ENCODE measurements at places on chromosomes 1 and 21.

DNA sequence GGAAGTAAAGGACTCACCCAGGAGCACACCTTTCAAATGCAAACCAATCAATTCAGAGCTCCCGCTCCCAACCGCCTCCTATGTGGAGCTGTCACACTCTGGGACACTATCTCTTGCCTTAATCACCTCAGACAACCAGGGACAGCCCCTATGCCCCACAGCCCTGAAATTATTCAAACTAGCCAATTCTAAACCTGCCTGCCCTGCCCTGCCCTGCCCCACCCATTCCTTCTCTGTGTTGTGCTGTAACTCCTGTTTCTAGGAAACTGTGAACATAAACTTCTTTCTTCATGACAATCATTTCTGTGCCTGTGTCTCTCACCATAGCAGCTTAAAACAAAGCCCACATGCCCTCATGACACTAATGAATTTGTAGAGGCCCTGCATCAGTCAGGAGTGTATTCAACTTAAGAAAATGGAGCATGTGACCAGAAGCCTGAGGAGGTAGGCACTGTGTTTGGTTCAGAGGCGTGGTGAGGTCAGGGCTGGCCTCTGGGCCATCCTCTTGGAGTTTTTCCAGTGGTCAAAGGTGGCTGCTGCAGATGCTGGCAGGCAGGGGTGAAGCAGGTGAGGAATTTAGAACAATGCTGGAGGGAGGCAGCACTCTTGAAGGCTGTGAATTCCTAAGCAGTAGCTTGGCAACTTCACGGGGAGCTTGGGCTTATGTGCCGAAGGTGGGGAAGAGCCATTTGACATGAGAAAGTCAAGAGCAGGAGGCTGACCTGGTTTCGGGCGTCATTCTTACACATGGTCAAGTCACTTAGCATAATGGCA, 74.5 kb downstream of the RHOU start:
- DNase-seq, result no peak

DNA sequence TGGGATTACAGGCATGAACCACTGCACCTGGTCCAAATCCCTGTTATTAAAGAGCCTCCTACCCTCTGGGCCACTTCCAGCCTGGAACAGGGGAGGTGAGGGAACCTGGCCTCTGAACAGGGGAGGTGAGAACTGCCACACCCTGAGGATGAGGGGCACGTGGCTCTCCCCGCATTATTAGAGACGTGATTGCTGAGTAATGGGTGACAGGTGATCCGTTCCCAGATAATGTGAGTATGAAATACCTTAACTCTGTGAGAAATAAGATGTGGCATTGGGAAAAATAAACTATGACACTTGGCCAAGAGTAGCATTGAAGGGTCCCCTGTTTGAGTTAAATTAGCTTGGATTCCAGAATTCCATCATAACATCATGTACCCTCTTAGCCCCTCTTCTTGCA, 13.6 kb upstream of the SLC25A34 start:
- DNase-seq, result no peak

DNA sequence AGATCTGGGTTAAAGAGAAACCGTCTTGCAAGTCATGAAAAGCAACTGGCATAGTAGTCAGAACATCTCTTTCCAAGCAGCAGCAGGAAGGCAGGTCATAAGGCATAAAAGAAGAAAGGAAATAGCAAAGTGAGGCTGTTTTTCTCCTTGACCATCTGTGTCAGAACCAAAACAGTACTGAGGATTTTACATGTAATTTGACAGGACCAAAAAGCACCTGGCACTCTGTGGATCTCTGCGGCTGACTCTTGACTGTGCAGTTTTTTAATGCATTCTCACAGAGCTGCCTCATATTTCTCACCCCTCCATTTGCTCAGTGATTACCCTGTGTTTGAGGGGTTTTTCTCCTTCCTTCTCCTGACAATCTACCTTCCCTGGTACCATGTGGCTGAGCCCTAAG, 17.7 kb downstream of the TBX15 start:
- no peak for DNase-seq

DNA sequence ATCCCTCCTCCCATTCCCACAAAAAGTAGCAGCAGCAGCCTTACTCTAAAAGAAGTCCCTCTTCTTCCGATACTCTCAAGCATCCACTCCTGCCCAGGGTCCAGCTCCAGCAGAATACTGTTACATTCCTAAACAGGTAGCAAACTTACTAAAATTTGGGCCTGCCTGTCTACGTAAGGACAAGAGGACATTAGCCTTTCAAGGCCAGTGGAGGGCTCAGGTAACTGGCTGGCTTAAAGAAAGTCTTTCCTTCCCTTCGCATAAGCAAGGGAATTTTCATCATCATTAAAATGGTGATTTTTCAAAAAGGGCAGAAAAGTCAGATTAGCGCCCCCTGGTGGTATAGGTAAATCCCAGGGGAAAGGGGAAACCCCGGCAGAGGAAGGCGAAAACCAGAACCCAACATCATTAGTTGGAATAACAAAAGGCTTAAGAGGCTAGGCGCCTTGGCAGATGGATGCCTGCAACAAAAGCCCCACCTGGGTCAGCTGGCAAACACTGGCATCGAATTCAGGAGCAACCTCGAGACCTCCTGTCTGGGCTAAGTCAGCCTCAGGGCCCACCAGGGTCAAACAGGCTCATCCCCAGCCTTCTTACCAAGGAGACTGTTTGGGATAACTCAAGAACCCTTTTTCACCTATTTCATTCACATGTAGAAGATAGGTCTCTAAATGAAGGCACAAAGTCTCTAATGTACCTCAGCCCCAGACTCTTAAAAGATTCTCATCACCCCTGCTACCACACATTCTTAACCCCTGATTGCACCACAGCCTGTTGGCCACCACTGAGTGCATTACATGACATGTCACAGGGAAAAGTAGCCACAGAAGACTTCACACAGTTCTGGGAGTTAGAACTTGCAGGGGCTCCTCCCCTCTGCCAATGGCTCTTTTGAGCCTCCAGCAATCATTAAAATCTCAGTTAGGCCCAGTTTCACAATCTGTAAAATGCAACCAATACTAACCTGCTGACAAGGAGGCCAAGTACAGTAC, 36.7 kb downstream of the ERI3 start:
- DNase-seq, result peak; percentile 62

- no peak for DNase-seq
These were observed 94.2 kb downstream of the DISC1 start for GRCh38 chr1:231720652-231721325.

- no peak for DNase-seq
These were observed 8.9 kb downstream of the LYST start for GRCh38 chr1:235857756-235858155.

- DNase-seq, result peak; percentile 41
These were observed 481.4 kb downstream of the SETD4 start for GRCh38 chr21:35578831-35579471.

- DNase-seq, result no peak
These were observed 14.8 kb upstream of the SOD1 start for GRCh38 chr21:31644643-31645042.

- DNase-seq, result no peak
These were observed 521.8 kb downstream of the PTPRU start for GRCh38 chr1:29757866-29758780.

DNA sequence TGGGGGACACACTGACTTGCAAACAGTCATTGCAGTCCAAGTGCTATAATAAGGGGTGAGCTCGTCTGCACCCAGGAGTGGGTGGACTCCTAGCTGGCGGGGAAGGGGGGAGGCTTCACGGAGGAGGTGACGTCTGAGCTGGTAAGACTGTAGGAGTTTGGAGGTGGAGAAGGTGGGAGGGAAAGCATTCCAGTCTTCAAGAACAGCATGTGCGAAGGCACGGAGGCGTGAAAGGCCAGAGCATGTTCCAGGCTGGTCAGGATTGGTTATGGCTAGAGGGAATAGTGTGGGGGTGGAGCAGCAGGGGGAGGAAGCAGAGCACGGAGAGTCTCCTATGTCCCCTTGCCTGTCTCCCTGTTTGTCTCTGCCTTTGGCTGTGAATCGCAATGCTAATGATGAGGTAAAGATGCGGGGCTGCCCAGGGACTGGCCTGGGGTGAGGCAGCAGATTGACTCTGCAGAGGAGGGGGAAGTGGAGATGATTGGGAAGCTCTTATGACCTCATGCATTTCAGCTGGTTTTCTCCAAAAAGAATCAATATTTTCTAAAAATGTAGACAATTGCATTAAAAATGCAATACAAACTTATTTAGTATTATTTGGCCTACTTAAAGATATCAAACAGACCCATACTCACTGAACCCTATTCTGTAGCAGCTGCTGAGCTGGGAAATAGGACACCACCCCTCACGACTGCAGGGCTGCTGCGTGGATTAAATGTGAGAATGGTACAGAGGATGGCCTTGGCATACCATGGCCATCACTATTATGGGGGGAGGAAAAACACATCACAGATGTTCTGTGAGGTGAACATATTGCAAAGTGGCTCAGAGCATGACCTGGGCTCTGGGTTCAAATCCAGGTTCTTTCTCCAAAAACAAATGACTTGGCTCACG, 2.6 kb upstream of the ZNF436 start:
- DNase-seq, result no peak

GRCh38 chr1:226126824-226127569, 59.5 kb downstream of the ACBD3 start:
- DNase-seq, result no peak

GRCh38 chr1:85195703-85196102, 5.1 kb downstream of the SYDE2 start:
- DNase-seq, result no peak

GRCh38 chr1:246092136-246092535, 414.9 kb downstream of the SMYD3 start:
- DNase-seq, result no peak

DNA sequence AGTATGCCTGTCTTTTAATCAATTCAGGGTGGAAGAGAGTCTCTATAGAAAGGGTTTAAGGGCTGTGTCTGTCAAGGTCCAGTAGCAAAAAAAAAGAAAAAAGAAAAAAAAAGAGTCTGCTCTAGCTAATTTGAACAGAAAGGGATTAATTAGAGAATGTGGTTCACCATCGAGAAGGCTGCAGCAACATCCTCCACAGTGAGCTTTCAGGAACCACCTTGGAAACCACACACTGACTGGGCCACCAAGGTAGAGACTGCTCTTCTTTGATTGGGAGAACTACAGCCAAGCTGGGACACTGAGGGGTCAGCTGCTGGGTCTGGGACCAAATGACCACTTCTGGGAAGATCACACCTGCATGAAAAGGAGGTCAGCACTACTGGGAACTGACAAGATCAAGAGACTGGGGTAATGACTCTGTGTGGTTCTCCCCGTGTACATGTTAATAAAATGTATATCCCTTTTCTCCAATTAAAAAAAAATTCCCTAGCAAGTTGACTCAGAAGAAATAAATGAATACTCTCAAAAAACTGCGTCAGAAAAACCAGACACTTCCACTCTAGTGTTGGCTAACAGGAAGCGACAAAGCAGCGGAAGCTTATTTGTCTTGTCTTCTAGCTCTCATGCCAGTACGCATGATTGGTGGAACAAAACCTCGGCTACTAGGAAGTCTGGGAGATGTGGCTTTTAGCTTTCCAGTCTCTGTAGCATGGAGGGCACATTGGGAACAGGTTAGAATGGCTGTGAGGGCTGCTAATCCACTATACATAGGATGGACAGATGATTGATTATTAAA, 60.0 kb upstream of the IVNS1ABP start:
- DNase-seq, result no peak

- DNase-seq, result no peak
These were observed 89.6 kb downstream of the PKN2 start for GRCh38 chr1:88773540-88774150.

DNA sequence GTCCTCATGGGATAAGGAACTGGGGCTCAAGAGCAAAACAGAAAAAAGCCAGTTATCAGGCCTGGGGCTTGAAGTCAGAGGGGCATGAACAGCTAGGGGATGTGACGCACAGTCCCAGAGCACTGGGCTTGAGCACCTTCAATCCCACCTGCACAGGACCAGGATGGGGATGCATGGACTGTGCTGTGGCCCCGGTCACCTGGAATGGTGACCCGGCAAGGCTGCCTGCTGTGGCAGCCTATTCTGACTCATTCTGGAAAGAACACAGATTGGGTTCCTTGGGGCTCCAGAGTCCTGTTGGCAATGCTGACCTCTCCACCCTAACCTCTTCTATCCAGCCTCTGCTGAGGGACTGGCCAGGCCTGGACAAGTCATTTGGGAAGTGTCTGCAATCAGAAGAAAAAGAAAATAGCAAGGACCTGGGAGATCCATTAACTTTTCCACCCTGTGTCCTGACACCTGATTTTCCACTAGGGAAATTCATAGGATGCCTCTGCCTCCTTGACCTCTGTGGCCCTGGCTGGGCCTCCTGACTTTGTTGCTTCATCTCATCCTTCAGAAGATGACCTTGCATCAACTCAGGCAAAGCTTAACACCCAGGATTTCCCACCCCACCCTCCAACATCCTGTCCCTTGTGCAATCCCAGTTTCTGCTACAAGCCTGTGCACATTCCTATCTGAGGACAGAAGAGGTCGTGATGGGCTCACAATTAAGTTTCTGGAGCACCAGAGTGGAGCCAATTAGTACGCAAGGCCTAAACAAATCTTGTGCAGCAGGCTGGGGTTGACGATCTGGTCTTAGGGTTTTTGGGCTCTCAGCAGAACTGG, 17.9 kb upstream of the FMOD start:
- DNase-seq, result no peak

GRCh38 chr1:26921540-26922430, at the start of gene NUDC:
Gene NUDC (plus strand): TSS chr1:26921743. CDS start chr1:26921849, 106 bp downstream.
- peak; percentile 96 for DNase-seq

DNA sequence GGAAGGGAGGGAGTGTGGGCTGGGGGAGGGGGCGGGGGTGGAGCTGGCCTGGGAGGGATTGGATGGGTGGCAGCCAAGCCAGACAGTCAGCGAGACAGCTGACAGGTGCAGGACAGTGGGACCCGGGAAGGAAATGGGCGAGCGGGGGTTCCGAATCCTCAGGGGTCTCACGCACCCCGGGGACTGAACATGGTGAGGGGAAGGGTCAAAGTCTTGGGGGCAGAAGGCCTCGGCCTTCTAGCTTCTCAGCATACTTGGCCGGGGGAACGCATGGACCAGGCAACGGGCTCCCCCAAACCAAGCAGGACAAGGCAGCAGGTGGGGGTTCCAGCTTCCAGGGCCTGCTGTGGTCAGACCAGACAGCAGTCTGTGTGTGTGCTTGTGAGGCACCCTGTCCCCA, 23.1 kb downstream of the CASZ1 start:
- no peak for DNase-seq

DNA sequence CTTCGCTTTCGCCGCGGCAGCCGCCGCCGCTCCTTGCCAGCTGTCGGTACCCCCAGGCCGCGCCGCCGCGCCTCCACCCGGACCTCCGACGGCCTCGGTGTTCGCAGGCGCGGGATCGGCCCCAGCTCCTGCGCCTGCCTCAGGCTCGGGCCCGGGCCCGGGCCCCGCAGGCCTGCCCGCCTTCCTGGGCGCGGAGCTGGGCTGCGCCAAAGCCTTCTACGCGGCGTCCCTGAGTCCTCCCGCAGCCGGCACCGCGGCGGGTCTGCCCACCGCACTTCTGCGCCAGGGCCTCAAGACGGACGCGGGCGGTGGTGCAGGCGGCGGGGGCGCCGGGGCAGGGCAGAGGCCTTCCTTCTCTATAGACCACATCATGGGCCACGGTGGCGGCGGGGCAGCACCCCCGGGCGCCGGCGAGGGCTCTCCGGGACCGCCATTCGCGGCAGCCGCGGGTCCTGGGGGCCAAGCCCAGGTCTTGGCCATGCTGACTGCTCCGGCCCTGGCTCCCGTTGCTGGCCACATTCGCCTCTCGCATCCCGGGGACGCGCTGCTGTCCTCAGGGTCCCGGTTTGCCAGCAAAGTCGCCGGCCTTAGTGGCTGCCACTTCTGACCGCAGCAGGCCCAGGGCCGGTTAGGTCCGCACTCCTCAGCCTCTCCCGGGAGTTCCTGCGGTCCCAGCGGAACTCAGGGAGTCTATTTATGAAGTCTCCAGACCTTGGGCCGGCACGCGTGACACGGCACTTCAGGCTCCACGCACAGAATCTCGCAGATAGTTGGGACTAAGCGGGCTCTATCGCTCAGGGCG, 1.4 kb downstream of the FOXD2 start:
- DNase-seq, result no peak

Measured in stimulated activated CD4-positive, alpha-beta T cell treated with anti-CD3 and anti-CD28 coated beads, Interleukin-4, amount 100 ng/mL, for 24 hours (primary cell).